ENCODE measurements at places on chromosomes 5 and 9.

DNA sequence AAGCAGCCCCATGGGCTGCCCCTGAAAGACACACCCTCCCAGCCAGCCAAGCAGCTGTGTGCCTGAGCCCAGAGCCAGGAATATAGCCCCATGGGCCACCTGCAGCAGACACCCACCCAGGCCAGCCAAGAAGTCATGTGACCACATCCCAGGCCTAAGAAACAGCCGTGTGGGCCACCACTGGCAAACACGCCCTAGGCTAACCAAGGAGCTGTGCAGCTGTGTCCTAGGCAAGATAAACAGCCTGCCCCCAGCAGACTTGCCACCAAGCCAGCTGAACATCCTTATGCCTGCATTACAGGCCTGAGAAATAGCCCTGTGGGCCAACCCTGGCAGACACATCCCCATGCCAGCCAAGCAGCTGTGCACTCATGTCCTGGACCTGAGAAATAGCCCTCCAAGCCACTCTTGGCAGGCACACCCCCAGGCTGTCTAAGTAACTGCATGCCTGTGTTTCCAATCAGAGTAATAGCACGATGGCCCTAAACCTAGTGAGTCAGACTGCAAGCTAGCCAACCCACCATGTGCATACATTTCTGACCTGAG lies 143.0 kb downstream of the ADAMTS6 start:
- peak; percentile 25 for DNase-seq

- DNase-seq = no peak
Measured at GRCh38 chr9:37551888-37552287, 24.3 kb downstream of the FBXO10 start.

DNA sequence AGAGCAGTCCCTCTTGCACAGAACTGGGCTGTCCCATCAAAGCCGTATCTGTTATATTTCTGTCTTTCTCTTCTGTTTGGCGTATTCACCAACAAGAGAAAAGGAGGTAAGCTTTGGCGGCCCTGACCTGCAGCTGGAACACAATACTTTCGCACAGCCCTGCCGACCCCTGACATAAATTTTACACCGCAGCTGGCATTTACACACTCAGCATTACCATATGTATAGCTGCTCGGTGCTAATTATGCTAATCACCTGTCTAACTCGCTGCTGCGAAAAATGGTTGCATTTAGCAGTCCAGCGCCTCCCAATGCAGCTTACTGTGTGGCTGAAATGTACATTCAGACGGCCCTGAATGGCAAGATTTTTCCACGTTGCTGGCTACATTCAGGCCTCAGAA lies 20.8 kb downstream of the PTCH1 start:
- no peak for DNase-seq

- no peak for DNase-seq
Measured at GRCh38 chr9:7879551-7880245, 80.1 kb upstream of the DMAC1 start.

- no peak for DNase-seq
Measured at GRCh38 chr5:169218176-169218575, 82.8 kb downstream of the SLIT3 start.

DNA sequence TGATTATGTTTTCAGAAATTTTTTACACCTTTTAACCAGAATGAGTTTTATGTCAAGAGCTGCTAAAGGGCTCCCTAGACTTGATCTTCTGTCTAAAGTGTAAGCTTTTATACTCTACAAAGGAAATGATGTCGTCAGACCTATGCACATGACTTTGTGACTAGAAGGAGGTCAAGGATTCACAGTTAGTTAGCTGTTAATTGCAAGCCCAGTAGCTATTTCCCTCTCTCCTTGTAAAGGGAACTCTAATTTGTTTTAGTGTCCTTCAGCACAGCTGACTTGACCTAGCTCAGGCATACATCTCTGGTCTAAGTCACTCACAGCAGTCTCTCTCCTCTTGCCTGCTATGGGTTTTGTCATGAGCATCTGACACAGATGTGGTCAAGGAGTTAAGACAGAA lies 173.5 kb upstream of the NREP start:
- DNase-seq = peak; percentile 53

DNA sequence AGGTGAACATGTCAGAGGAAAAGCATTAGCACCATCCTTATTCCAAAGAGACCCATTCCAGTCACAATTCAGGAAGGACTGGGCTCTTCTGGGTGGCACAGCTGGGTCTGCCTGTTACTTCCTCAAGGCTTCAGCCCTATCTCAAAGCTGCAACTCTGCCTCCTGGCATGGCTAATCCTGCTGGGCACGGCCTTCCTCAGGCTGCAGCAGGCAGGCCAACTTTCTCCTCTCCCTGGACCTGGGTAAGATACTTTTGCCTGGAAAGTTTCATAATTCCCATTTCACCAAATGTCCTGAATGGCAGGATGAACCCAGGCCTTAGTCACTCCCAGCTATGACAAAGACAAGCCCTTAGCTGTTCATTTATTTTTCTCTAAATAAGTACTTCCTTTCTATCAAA lies 50.1 kb downstream of the MACROH2A1 start:
- DNase-seq = no peak

GRCh38 chr5:152593388-152593787 lies 188.3 kb upstream of the NMUR2 start:
- no peak for DNase-seq

DNA sequence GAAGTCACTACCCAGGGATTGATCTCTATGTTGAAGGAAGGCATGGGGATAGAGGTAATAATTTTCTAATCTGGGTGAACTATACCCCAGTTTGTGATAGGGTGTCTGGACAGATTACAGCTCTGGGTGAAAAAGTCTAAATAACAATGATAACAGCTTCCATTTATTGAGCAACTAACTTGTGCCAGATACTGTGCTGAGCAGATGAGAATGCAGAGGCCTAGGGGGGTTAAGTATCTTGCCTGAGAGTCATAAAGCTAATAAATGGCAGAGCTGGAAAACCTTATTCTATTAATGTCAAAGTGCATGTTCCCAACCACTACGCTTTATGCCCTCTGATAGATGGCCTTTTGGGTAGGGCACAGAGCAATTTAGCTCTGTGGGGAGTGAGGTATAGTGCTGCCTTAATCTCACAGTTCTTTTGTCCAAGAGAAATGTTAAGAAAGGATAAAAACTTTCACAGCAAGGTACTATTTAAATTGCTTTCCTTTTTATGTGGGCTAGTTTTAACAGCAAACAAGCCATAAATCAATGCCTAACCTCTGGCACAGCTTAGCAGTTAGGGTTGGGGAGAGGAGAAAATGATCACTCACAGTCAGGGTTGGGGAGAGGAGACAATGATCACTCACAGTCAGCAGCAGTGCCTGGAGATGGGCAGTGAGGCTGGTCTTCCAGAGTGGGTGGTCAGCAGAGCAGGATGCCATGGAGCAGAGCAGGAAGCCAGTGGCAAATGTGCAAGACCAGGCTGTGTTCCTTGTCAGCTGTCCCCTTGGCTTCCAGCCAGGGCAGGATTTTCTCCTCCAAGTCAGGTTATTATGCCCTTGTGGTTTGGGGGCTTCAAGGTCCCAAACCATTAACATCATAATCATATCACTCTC lies 187.0 kb downstream of the CARTPT start:
- DNase-seq = no peak

DNA sequence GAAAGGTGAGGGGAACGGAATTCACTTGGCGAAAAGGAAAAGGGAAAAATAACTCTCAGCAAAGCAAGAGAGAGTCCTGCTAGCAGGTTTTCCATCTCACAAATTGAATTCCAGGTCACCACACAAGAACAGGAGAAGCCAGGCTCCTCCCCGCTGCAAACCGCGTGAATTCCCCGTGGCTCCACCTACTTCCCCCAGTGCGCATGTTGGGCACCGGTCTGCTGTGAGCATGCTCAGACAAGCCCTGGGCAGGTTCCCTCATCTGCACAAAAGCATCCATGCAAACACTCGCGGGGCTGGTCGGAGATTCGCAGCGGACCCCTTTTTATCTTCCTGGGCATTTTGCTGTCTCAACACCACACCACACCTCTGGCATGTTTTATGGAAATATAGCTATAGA lies 58.5 kb upstream of the S1PR3 start:
- no peak for DNase-seq

- peak; percentile 67 for DNase-seq
Measured at GRCh38 chr9:16925426-16925825, 55.0 kb upstream of the BNC2 start.

GRCh38 chr5:39598661-39599248 lies 174.0 kb upstream of the DAB2 start:
- no peak for DNase-seq

DNA sequence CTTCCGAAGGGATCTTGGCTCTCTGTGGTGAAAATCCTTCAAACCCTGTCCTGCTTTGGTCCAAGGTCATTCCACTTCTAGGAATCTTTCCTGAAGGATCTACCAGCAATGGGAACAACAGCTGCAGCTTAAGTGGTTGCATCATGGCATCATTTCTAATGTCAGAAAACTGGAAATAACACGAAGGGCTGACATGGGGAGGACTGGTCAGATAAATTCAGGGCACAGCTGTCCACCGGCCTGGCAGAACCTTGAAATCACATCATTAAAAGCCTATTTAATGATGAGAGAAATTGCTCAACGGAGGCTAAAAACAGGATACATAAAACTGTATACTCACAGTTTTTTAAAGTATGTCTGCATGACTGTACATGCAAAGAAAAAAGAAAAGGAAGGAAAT lies 28.3 kb downstream of the OLFML2A start:
- no peak for DNase-seq

DNA sequence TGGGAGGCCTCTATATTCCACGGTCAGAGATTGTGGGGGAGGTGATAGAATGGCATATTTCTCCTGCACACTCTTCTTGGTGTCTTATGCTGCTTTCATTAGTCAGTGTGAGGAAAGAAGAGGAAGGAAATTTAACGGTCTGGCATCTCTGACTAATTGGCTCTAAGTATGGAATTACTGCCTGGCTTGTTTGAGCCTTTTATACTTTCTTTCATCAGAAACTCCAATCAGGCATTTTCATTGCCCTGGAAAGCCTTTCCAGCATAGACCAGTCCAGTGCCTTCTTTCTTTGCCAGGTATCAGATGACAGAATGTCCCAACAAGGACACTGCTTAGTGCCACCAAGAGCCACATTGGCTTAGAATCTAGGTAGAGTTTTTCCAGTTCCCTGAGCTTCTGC lies 30.2 kb downstream of the CYSTM1 start:
- peak; percentile 35 for DNase-seq

Data from cardiac fibroblast (primary cell).